AG04449 (cell line): ENCODE measurements at places on chromosomes 12 and 14.

DNA sequence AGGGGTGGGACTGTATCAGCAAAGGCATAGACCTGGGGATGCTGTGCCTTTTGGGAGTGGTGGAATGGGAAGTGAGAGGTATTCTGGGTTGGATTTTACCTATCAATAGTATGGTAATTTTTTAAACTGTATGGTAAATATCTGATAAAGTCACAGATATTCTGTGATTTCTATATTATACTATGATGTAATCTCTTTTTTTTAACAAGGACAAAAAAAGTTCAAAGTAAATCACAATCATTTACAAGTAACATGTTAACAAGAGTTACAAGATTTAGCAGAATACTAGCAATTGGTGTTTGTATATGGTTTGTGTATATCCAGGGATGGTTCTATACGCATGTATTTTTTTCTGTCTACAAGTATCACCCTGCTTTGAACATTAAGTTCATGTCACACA lies 56.0 kb downstream of the BMAL2 start:
- no peak for DNase-seq

- DNase-seq: no peak
Measured at GRCh38 chr14:83172363-83172762, 1638.7 kb upstream of the SEL1L start.

- DNase-seq: no peak
Measured at GRCh38 chr12:99390707-99391106, 256.8 kb upstream of the GARIN6 start.

DNA sequence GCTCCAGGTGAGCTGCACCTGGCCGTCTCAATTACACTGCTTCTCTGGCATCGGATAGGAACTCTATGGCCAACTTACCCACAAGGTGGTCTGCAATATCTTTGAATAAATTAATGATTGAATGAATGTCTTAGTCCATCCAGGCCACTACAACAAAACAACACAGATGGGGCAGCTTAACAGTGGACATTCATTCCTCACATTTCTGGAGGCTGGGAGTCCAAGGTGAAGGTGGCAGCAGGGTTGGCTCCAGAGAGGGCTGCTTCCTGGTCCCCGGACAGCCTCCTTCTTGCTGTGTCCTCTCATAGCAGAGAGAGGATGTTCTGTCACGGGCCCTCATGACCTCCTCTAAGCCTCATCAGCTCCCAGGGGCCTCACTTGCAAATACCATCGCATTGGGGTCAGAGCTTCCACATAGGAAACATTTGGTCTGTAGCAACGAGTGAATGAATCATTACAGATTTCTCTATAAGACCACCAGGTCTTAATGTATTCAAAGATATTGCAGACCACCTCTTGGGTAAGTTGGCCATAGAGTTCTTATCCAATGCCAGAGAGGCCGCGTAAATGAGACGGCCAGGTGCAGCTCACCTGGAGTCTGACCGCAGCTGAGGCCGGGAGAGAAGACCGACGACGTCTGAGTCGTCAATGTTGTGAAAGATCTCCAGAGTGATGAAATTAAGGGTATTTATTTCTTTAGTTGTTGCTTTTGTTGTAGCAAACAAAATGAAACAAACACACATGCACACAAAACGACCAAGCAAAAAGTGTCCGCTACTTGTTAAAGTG lies 182.7 kb upstream of the C14orf180 start:
- DNase-seq: no peak

DNA sequence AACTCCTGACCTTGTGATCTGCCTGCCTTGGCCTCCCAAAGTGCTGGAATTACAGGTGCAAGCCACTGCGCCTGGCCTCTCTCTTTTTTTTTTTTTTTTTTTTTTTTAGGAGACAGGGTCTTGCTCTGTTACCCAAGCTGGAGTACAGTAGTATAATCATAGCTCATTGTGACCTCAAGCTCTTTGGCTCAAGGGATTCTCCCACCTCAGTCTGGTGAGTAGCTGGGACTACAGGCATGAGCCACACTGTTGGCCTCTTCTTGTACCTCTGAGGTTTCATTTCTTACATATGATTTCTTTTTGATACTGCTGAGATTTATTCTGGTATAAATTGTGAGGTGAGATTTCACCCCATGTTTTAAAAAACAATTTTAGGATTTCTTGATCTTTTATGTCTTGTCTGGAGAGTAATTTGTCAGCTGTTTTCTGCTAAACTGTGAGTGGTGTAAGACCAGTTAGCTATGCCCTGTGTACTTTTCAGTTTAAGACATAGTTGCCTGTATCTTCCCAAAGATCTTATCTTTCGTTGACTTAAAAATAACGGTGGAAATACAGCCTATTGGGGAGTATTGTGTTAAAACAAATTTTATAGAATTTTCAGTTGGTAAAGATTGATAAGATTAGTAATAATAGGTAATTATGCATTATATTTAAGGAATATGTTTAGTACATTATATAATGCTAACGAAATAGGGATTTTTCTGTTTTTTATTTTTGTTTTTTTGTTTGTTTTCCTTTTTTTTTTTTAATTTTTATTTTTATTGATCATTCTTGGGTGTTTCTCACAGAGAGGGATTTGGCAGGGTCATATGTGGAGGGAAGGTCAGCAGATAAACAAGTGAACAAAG lies 31.7 kb downstream of the WDR20 start:
- DNase-seq: no peak

GRCh38 chr14:45553981-45554380 lies 301.0 kb upstream of the MIS18BP1 start:
- DNase-seq: no peak

- no peak for DNase-seq
Measured at GRCh38 chr14:103744621-103745395, 29.2 kb downstream of the ZFYVE21 start.

DNA sequence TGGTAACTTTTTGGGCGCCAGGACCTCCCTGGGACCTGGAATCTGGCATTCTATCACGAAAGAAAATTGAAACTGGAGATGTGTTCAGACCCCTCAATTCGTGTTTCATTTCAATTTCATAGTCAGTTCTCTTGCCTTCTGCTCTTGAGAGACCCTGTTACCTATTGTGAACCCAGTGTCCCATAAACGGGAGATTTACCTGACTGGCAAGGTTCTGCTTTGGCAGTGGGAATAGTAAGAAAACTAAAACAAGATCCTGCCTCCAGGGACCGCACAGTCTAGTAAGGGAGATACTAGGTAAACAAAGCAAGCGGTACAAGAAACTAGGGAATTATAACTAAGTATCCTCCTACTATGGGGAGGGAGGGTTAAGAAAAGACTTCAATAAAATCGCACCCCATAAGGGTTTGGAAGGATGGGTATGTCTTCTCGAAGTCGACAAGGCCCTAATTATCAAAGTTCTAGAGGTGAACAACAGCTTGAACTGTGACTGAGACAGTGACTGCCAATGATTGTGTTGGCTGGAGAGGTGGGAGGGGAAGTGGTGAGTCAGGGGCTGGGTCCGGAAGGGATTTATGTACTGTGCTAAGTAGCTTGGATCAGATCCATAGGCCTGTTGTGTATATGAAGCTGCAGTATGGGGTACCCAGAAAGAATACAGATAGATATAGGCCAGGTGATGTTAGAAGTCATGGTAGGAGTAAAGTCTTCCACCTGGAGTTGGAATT lies 754 bp downstream of the ACSS3 start:
- DNase-seq: no peak

DNA sequence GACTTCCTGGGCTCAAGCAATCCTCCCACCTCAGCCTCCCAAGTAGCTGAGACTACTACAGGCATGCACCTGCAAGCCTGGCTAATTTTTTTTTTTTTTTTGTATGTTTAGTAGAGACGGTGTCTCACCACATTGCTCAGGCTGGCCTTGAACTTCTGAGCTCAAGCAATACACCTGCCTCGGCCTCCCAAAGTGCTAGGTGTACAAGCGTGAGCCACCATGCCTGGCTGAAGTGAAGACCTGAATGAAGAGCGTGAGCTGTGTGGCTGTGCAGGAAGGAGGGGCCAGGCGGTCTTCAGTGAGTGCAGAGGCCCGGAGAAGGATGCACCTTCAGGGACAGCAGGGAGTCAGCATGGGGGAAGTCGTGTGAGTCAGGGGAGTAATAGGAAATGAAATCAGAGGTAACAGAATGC lies 14.9 kb upstream of the NFKBIA start:
- DNase-seq: no peak

- no peak for DNase-seq
Measured at GRCh38 chr12:6662602-6662905, 365 bp downstream of the ING4 start.

- DNase-seq: no peak
Measured at GRCh38 chr12:104524034-104524832, 67.5 kb downstream of the CHST11 start.

DNA sequence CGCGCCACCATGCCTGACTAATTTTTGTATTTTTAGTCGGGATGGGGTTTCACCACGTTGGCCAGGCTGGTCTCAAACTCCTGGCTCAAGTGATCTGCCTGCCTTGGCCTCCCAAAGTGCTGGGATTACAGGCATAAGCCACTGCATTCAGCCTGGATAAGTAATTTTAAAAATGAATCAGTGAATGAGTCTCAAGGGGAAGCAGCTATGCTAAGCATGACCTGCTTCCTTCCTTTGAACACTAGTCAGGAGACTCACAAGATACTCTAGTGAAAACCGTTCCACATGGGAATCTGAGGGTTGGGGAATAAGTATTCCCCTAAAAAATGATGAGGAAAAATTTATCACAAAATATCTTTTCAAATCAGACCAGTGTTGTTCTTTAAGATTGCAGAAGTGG lies 10.7 kb upstream of the FAM234B start:
- DNase-seq: no peak

GRCh38 chr14:37376944-37377609 lies 179.3 kb downstream of the MIPOL1 start:
- DNase-seq: no peak

DNA sequence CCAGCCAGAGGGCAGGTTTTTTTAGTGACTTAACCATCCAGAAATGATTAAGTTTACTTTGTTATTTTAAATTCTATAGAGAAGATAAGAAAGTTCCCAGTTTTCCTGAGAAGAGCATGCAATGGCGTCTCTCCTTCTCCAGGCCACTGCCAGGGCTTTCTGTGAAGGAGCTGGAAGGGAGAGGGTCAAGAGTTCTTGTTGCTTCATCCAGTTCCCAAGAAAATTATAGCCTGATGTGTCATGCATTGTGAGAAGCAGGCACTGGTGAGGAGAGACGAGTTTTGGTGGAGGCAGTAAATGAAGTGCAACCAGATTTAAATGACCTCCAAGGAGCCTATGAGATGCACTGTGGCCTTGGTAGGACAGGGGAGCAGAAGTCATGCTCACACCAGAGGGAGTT lies 14.2 kb downstream of the ELK3 start:
- DNase-seq: no peak

- no peak for DNase-seq
Measured at GRCh38 chr12:51190820-51191219, 17.9 kb upstream of the TFCP2 start.

DNA sequence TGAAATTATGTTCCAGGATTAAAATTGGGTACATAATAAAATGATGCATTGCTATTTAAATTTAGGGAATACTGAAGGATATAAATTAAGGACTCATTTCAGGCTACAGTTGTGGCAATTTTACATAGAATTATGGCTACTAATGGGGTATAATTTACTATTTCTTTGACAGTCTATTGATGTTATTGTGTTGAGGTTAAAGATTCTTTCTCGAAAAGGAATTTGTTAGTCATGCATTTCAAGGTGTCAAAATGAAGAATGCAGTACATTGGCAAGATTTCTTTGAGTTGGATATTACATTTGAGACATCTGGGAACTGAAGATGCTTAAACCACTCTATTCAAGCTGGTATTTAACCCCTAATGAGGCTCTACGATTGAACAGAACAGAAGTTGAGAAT lies 28.3 kb downstream of the SLC5A8 start:
- peak; percentile 1 for DNase-seq
